Renal cortex interstitium (tissue), 15 donors: ENCODE measurements at places on chromosomes 11 and 22. TPM values are rescaled to one million over a fixed set of nuclear protein-coding genes. Genes with fewer than 3 reads are reported as not detected.

GRCh38 chr11:118537409-118537980, 6.5 kb downstream of the TMEM25 start:
- DNase-seq, result no peak

GRCh38 chr11:78292109-78292803, 103.5 kb downstream of the USP35 start:
- DNase-seq, result no peak

DNA sequence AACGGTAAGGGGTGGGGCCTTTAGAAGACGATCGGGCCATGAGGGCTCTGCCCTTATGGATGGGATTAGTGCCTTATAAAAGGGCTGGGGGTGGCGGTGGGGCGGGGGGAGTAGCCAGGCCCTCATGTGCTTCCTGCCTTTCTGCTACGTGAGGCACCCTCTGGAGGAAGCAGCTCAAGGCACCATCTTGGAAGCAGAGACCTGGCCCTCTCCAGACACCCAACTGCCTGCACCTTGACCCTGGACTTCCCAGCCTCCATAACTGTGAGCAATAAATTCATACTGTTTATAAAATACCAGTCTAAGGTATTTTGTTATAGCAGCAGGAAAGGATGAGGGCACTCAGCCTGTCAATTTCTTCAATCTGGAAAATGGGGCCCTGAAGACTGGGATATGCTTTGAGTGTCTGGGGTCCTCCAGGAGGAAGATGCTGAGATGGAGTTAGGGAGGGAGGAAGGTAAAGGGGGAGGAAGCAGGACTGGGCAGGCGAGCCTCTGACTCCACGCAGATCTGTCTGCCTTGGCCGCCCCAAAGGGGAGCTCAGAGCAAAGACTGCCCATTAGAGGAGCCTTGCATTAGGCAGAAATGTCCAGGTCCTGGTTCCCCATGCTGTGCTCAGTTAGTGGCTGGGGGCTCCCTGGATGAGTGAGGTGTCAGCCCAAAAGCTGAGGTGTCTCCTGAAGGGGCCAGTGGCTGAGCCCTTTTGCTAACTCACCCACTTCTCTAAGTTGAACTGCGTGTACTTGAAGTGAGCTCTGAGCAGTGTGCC, 5.3 kb downstream of the CABP2 start:
- DNase-seq, result no peak

DNA sequence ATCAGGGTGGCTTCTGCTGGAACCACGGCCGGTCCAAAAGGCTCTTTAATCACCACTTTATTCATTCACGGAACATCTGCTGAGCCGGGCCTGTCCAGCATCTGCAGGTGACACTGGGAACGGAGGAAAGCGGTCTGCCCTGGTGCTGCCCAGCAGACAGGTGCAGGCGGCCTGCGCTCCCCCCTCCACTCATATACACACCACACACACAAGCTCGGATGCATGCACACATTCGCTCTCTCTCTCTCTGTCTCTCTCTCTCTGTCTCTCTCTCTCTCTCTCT, 736.9 kb downstream of the BRD1 start:
- DNase-seq, result no peak

DNA sequence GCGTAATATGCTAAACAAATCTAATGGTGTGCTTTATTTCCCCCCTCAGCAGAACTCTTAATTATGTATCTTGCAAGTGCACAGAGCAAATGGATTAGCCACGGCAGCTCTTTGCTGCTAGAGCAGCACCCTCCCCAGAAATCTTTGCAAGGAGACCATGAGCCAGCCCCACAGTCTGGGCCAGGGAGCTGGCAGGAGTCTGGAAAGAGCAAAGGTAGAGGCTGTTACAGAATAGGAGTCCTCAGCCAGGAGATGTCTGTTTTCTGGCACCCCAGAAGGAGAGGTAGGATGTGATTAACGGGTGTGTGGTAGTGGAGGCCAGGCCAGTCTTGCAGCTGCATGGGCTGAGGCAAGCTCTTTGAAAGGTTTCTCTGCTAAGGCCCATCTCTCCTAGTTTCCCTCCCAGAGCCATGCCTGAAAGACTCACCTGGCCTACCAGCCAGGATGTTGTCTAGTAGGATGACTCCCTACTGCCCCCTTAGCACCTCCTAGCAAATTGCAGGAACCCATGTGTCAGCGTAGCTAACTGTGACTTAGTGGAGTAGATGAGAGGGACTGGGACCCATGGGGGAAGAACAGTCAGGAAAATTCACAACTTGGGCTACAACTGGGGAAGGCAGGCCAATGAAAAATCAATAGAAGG, 557.2 kb downstream of the BUD13 start:
- DNase-seq, result no peak

Gene KLHL35
- polyA plus RNA-seq, result 0.46 TPM

Gene FGF4
- polyA plus RNA-seq, result not detected

Gene IGLL5
- not detected for polyA plus RNA-seq

Gene ADM2
- 4.6 TPM for polyA plus RNA-seq

GRCh38 chr11:93225662-93226061, 27.9 kb upstream of the SLC36A4 start:
- no peak for DNase-seq

Gene BBOX1
- polyA plus RNA-seq, result 50.4 TPM

GRCh38 chr11:123286255-123286654, 91.2 kb upstream of the CLMP start:
- no peak for DNase-seq

GRCh38 chr11:125078516-125079140, 15.5 kb downstream of the SLC37A2 start:
- DNase-seq, result no peak

GRCh38 chr11:64032050-64032449, 3.7 kb upstream of the FLRT1 start:
- DNase-seq, result no peak

GRCh38 chr11:130533113-130533798, 84.8 kb downstream of the ADAMTS15 start:
- DNase-seq, result no peak

DNA sequence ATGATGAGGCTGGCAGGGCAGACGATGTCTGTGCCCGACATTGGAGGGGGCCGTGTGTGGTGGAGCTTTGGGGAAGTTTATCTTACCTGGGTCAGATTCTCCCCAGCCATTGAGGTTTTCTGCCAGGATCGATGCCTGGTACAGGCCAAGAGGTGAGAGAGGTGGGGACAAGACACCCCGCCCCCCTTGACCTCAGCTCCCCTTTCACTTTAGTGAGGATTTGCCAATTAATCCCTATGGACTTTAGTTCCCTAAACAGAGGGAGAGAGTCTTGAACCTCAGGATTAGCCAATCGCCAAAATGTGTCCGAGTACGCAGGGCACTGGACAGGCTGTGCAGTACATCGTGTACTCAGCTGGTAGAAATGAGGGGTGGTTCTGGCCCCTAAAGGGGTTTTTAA, 541 bp downstream of the HORMAD2 start:
- no peak for DNase-seq

- DNase-seq, result no peak
Observed at GRCh38 chr22:27835446-27835845, 33.9 kb upstream of the MN1 start.

- DNase-seq, result no peak
Observed at GRCh38 chr11:101407324-101407723, 176.5 kb downstream of the TRPC6 start.

- DNase-seq, result no peak
Observed at GRCh38 chr11:12573707-12574485, 100.3 kb upstream of the TEAD1 start.

Gene SIK3
- 36.1 TPM for polyA plus RNA-seq

Gene PKP3
- polyA plus RNA-seq, result 3.4 TPM

Gene FOLR3
- 3.0 TPM for polyA plus RNA-seq

DNA sequence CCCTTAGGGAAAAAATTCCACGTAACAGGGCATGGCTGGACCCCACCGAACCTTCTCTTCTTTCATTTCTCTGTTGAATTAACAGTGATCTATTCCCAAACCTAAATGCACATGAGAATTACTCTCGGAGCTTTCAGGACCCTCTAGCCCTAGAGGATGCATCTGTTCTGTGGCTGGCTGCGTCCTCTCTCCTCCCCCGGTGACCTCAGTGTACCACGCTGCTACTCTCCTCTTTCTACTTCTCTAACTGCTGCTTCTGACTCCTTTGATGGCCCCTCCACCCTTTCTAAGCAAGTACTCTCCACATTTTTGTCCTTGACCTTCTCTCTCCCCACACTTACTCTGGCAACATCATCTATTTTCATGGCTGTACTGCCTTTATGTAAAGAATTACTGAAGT, 12.1 kb upstream of the APOA1 start:
- no peak for DNase-seq

Gene PNPLA5
- not detected for polyA plus RNA-seq
